ENCODE measurements at places on chromosomes 11 and 22.

GRCh38 chr22:19242699-19243098 lies 48.8 kb downstream of the CLTCL1 start:
- DNase-seq = no peak

GRCh38 chr11:112523477-112523876 lies 262.8 kb upstream of the PLET1 start:
- peak; percentile 94 for DNase-seq

DNA sequence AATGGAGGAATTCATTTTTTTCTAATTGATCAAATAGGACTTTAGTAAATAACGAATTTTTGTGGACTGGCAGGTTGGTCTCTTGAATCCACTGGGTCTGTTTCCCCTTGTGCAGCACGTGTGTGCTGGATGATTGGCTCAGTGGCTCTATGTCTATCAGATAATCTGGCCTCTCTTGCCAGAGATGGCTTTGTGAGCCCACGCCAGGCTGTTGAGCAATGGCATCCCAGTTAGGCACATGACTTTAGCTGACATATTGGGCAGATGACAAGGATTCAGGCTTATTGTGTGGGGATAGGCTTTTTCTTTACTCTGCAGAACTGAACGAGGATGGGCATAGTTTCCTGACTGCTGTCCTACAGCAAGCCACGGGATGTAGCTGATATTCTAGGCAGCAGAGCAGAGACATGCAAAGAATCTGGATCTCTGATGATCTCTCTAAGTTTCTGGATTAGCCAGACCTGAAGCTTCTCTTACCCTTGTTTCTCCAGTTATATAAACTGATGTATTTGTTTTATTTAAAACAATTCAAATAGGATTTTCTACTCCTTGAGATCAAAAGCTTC lies 144.9 kb downstream of the ARHGAP42 start:
- no peak for DNase-seq

GRCh38 chr11:65206441-65206841 lies 24.7 kb downstream of the CAPN1 start:
- DNase-seq = no peak

- no peak for DNase-seq
Measured at GRCh38 chr11:68322052-68322430, 9.7 kb downstream of the LRP5 start.

GRCh38 chr11:134266841-134267251 lies 9.3 kb upstream of the GLB1L3 start:
- no peak for DNase-seq

- no peak for DNase-seq
Measured at GRCh38 chr11:26493616-26494015, 78.4 kb downstream of the MUC15 start.

GRCh38 chr22:47826016-47826415 lies 1063.6 kb downstream of the TBC1D22A start:
- no peak for DNase-seq

- no peak for DNase-seq
Measured at GRCh38 chr11:82992223-82992622, 79.5 kb downstream of the RAB30 start.

GRCh38 chr22:44547371-44547770 lies 49.3 kb upstream of the RTL6 start:
- no peak for DNase-seq

DNA sequence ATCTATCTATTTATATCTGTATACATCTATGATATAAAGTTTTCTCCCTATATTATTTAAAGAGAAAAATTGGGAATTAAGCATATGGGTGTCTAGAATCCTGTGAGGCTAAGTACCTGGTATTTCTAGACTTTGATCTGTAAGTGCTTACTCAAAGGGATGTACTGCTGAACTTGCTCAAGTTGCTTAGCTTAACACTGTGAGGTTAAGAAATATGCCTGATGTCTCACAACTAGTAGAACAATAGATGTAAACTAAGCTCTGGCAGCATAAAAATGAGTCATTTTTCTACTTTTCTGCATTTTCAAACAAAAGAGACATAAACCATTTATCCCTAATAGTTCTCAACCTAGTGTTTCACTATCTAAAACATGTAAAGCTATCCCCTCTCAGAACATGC lies 744.4 kb upstream of the ANO3 start:
- DNase-seq = no peak

- no peak for DNase-seq
Measured at GRCh38 chr22:44402196-44403111, 89.7 kb upstream of the SHISAL1 start.

All from COR-L47 (cell line).